Central memory CD8-positive, alpha-beta T cell (primary cell): ENCODE measurements at places on chromosomes 6 and 20.

DNA sequence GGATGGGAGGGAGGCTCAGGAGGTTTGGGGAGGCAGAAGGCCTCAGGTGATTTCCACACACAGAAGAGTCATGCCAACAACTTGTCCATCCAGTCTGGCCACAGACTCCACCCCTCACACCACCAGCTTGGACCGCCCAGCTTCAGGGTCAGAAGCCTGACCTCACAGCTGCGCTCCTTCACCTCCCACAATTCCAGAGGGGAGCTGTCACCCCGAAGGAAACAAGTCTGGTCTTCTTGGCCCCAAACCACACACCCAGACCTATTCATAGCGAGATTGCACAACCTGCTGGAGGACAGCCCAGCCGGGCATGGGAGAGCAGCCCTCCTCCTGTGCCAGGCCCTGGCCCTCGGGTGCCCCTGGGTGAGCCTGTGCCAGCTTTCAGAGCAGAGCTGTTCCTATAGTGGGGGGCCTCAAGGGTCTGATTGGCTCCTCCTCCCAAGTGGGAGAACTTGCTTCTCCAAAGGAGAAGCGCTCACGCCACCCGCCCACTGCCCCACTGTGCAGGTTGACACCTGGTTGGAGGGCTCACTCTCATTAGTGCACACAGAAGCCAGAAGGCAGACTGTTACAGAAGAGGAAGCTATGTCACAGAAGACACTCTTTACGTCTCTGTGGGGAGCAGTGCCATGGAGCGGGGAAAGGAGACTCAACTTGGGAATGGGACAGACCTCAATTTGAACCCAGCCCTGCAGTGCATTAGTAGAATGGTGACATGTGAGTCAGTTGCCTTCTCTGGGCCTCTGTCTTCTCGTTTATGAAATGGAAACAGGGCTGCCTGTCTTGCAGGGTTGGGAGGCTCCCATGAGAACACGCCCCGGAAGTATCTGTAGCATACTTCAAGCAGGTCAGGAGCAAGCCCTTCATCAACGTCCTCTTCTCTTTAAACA, 128.8 kb downstream of the FOXO3 start:
- DNase-seq = no peak

DNA sequence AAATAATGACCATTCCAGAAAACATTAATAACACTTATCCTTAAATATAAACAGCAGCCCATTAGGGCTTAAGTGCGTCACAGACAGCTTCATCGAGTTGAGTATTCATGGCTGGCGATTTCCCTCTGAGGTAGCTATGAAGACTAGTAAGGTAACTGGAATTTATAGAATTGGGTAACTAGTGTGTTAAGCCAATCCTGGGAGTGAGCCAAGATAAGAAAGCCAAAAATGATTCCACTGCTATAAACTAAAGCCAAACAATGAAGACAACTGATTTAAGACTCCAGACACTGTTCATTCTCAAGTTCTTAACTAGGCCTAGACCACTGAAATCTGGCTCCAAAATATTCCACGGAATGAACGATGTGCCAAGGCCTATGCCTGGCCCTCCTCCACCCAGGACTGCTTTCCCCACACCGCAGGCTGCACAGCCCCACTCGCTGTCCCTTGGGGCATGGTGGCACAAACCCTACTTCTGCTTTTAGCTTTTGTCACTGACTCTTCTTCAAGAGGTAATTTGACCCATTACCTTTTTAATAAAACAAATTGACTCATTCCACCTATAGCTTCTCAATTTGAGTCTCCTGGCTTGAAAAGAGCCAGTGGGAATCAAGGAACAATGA, 66.0 kb downstream of the BLOC1S5 start:
- no peak for DNase-seq

DNA sequence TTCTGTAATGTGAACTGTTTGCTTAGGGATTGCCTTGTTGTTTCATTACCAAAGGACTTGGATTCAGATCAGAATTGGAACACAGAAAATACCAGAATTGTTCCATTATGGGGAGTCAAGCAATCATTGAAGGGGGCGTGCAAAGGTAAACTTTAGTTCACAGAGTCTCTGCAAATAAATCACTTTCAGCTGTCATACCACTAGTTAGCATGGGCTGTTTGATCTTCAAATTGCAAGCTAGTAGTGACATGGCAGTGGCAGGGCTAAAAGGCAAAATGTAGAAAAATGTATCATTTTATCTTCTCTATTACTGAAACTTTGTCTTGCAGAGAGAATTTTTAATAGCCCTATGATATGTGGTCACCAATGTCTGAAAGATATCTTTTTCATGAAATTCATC, 483.2 kb upstream of the NRSN1 start:
- no peak for DNase-seq

- no peak for DNase-seq
These were observed 104.8 kb downstream of the AGPAT4 start for GRCh38 chr6:161169035-161169434.

DNA sequence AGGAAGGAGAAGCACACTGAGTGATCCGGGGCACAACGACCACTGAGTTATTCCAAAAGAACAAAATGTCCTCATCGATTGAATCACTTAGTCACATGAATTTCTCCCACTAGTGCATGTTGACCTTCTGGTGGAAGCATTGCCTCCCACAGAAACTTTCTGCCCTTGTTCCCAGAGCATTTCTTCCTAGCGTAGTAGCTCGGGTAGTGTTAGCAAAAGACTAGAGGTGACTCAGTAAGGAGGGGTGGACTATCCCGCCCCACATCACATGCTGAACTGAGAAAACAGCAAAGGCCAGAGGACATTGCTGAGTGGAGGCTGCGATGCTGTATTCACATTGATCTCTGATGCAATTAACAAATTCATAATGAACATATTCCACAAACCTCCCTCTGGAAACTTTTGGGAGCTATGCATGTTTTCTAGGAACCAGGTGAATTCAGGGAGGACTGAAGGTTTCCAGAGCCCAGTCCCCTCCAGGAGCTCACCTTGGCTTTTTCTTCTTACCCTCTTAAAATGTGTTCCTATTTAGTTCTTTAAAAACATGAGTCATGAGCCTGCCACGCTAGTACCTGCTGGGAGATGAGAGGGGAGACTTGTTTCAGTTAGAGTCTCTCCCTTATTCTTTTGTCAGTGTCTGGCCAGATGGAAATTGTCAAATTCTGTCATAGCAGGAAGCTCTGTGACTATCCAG, 507.9 kb downstream of the CDH26 start:
- DNase-seq = no peak

DNA sequence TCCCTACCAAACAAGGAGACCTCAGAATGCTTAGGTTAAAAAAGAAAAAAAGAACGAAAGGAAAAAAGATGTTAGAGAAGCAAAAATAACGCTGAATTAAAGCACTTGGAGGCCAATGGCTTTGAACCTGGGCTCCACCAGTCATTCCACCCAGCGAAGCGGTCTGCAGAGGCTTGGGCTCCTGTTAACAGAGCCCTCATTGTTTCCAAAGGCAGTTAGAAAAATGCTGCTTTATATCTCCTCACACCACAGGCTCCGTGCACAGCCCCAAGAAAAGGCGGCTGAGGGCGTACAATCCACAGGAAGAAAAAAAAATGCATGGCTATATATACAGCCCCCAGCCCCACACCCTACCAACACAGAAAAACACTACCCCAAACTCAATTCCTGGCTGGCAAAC, 255.9 kb downstream of the FOXC1 start:
- DNase-seq = no peak

DNA sequence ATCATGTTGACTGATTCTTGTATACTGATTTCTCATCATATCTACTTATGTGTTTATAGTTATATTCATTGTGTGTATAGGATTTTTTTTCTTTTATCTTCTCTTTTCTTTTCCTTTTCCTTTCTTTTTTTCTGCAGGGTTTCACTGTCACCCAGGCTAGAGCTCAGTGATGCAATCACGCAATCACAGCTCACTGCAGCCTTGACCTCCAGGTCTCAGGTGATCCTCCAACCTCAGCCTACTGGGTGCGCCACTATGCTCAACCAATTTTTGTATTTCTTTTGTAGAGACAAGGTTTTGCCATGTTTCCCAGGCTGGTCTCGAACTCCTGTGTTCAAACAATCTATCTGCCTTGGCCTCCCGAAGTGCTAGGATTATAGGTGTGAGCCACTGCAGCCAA, 1.6 kb upstream of the PBOV1 start:
- no peak for DNase-seq

DNA sequence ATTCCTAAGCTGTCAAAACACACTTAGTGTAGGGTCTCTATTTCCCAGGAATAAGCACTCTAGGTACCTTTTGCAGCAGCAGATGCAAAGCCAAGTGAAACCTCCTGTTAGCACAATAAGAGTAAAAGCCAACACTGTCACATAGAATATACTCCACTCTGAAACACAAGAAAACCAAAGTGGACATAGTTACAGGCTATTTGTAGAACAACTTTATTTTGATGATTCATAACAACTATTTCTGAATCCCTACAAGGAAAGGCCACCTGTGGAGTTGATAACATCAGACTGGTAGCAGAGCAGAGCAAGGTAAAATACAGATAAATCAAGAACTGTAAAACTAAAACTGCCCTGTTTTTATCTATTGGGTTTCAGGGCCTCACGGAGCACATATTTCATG, 59.7 kb downstream of the ALDH5A1 start:
- DNase-seq = no peak

- DNase-seq = no peak
These were observed 19.9 kb downstream of the ATXN1 start for GRCh38 chr6:16741112-16742016.

- DNase-seq = no peak
These were observed 3.2 kb downstream of the GPR63 start for GRCh38 chr6:96834070-96834469.

DNA sequence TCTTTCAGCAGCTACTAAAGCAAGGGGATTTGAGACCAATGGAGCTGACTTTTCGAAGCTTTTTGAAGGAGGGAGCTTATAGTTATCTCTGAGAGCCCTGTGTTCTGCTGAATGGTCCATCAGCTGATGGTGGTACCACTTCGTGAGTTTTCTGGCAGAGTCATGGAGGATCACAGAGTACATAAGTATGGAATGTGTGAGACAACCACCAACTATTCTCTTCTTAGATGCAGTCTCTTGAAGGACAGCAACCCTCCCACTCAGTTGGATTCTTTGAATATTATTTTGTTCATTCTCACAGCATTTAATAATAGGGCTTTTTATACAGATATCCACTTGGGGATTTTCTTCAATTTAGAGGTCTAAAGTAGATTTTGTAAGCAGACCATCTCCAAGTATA, 75.3 kb downstream of the ELOVL2 start:
- DNase-seq = no peak

GRCh38 chr20:50278684-50279531, 88.3 kb downstream of the CEBPB start:
- no peak for DNase-seq

DNA sequence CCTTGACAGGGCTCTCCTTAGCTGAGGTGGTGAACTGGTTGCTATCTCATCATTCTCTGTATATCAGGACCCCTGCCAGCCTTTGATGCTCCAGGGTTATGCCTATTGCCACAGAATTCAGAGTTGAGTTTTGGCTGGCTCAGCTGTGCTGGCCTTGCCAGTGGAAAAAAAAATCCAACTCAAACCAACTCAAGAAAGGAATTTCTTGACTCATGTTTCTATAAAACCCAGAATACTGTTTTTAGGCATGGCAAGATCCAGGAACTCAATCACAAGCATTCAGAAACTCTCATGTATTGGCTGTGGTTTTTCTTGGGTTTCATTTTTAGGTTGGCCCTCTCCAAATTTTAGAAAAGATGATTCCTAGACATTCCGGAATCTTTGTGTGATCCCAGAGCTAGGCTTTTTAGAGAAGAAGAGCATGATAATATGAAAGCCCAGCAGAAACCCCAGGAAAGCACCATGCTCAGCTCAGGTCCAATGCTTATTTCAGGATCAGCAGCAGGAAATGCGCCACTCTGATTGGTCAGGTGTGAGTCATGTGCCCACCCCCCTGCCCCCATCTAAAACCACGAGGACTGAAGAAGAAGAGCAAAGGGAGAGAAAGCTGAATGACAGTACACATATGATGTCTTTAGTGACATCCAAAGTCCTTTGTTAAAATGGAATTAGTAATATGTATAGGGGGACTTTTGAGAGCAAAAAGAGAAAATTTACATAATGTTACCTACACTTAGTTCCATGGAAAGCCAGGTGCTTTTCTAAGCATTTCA, 122.9 kb downstream of the RNF144B start:
- no peak for DNase-seq

DNA sequence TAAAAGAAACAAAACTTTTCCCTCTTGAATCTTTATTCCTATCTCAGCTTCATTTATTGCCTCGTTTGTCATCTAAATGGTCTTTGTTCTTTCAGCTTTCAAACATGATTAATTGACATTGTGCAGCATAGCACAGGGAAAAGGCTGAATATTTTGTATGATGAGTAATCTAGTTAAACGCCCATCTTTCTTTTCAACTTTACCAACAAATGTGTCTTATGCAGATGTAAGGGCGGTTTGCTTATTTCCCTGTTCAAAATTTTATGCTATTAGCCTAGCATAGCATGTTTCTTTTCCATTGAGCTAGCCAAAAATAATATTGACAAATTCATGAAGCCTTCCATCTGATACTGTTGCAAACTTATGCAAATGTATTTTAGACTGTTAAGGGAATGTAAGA, 176.4 kb upstream of the AKAP12 start:
- DNase-seq = no peak

- DNase-seq = no peak
These were observed 20.4 kb upstream of the CTAGE9 start for GRCh38 chr6:131731224-131731623.

DNA sequence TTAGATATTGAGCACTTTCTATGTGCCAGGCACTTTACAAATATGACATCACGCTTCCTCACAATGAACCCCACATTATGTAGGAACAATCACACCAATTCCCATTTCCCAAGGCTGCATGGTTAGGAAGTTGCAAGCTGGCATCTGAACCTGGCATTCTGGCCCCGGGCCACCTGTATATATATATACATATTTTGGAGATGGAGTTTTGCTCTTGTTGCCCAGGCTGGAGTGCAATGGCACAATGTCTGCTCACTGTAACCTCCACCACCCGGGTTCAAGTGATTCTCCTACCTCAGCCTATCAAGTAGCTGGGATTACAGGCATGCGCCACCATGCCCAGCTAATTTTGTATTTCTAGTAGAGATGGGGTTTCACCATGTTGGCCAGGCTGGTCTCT, 30.4 kb downstream of the SRC start:
- no peak for DNase-seq

GRCh38 chr20:44542890-44543289, 21.0 kb upstream of the SERINC3 start:
- no peak for DNase-seq

- DNase-seq = no peak
These were observed 276.4 kb downstream of the UTRN start for GRCh38 chr6:144561455-144562043.

DNA sequence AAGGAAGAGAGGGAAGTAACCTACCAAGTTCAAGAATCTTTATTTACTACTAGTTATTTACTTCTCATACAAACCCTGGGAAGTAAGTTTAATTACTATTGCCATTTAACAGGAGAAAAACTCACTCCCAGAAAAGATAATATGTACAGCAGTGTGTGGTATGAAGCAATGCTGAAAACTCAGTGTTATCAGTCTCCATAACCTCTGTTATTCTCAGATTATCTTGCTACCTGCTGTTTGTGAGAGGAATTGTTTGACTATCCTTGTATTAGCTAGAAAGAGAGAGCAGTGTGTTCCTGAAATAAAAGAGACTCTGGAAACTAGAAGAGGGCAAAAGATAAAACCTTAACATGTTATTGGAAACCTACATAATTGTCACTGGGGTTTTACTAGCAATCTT, 38.2 kb downstream of the ADGRB3 start:
- DNase-seq = no peak

- DNase-seq = no peak
These were observed 9.4 kb upstream of the GMPR start for GRCh38 chr6:16228709-16229665.

- no peak for DNase-seq
These were observed 9.4 kb upstream of the HDDC2 start for GRCh38 chr6:125310994-125311649.
